Occipital lobe (tissue), 3 donors: ENCODE measurements at places on chromosomes 6 and 20. TPM values are rescaled to one million over a fixed set of nuclear protein-coding genes. Genes with fewer than 3 reads are reported as not detected.

Gene CALHM6
- 2.7 TPM for total RNA-seq

Gene PTCRA
- total RNA-seq: not detected

Gene RSPO4
- not detected for total RNA-seq

Gene NNAT
- 251 TPM for total RNA-seq

Gene SIRPB2
- 0.62 TPM for total RNA-seq

Gene PDYN
- total RNA-seq: not detected

Gene MATN4
- not detected for total RNA-seq

DNA sequence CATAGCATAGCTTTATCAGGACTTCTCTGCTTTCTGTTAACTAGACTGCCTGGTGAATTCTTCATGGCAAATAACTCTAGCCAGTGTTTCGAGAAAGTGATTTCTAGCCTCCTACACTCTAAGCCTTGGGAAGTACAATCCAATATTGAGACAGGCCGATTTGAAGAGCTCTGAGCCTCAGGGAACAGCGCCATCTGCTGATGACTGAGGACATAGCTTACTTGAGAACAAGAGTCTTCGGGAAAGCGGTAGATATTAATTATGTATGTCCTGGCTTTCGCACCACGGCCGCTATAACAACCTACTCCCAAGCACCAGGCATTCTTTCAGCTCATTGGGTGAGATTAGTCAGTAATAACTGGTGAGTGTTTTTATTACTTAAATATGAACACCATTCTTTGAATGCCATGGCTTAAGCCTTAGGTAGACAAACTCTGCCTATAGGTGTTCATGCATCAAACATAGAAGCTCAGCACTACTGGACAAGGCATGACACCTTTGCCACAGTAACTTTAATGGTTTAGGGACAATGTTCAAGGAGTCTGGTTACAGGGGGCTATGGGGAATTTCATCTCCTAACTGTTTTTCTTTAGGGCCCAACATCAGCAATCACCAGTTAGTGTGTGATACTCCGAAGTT, 518.6 kb downstream of the BMP2 start:
- peak; percentile 66 for DNase-seq

GRCh38 chr6:5553767-5554166, 292.5 kb downstream of the FARS2 start:
- DNase-seq: no peak

DNA sequence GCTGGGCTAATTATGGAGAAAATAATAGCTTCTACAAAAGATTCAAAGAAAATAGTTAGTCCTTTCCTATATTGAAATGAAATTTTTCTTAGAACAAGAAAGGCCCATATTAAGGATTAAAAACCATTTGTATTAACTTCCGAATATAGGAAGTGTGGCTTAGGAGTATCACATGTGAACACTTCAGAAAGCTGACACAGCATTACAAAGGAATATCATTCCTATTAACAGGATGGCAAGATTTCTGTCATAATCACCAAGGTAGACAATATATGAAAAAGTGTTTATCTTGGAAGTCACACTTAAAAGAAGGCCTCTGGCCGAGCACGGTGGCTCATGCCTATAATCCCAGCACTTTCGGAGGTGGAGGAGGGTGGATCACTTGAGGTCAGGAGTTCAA, 5.4 kb upstream of the LATS1 start:
- DNase-seq: no peak

GRCh38 chr20:59015812-59016711, 3.2 kb upstream of the TUBB1 start:
- no peak for DNase-seq

GRCh38 chr20:47765271-47765670, 20.0 kb downstream of the SULF2 start:
- no peak for DNase-seq

GRCh38 chr20:23325107-23325506, 25.5 kb upstream of the NXT1 start:
- no peak for DNase-seq

DNA sequence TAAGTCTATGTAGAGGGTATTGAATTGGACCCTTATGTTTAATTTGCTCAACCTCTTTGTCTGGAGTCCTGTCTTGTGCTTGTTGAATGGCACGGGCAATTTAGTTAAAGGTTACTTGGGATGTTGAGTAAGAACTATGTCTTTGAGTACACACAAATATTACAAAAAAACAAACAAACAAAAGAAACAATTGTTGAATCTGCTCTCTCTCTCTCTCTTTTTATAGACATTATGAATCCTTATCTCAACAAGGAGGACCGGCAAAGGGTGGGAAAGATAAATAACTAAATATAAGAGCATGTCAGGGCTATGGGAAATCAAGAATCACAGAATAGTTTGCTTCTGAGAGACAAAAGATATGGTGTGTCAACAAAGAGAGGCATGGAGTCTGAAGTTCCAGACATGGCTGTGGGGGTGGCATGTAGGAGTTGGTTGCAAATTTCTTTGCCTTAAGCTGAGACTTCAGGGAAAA, 608.6 kb downstream of the UTRN start:
- no peak for DNase-seq

DNA sequence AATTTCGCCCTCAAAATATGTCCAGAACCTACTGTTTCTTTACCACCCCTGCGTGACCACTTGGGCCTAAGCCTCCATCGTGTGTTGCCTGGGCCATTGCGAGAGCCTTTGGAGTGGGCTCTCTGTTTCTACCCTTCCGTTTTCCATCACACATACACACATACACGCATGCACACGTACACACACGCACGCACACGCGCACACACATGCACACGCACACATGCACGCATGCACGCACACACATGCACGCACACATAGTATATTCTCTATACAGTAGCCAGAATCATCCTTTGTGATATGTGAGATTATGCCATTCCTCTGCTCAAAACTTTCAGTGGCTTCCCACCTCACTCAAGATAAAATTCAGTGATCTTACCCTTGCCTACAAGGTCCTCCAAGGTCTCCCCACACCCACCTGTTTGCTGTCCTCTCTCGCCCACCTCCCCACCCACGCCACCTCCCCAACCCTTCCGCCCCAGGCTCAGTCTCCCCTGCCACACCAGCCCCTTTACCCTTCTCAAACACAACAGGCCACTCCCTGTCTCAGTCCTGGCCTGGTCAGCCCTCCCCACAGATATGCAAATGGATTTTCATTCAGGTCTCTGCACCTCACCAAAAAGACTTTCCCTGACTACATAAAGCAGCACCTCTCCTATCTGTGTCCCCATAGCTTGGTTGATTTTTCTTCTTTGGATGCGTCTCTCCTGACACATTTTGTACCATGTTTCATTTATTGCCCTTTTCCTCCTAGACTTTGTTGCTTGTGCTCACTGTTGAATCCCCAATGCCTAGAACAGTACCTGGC, 559.6 kb downstream of the CD83 start:
- no peak for DNase-seq

DNA sequence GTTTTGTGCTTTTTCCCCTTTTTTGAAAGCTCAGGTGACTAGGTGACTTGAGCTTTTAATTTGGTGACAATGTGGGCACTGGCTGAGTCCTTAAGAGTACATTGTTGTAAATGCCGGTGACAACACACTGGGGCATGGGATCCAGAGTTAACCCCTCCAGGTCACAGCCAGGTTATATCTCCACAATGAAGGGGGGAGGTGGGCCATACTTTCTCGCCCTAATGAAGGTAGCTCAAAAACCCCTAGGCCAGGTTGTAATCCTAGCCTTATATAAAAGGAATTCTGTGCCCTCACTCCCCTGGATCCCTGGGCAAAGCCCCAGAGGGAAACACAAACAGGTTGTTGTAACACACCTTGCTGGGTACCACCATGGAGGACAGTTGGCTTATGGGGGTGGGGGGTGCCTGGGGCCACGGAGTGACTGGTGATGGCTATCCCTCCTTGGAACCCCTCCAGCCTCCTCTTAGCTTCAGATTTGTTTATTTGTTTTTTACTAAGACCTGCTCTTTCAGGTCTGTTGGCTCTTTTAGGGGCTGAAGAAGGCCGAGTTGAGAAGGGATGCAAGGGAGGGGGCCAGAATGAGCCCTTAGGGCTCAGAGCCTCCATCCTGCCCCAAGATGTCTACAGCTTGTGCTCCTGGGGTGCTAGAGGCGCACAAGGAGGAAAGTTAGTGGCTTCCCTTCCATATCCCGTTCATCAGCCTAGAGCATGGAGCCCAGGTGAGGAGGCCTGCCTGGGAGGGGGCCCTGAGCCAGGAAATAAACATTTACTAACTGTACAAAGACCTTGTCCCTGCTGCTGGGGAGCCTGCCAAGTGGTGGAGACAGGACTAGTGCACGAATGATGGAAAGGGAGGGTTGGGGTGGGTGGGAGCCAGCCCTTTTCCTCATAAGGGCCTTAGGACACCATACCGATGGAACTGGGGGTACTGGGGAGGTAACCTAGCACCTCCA, 2.2 kb upstream of the VEGFA start:
- no peak for DNase-seq

DNA sequence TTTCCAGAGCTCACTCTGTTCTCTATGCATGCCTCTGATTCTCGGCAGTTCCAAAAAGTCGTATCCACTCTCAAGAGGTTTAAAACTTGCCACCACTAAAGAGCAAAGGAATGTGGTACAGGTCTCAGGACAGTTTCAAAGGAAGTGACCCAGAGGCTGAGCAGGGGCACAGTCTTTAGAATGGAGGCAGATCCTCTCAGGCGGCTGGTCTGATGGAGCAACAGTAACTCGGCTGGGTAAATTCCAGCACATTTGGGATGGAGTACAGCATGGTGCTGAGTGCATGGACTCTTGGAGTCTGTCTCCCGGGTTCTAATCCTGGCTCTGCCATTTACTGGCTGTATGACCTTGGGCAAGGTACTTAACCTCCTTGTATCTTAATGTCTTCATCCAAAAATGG, 88.1 kb upstream of the BACH2 start:
- no peak for DNase-seq
